HEK293T (cell line): ENCODE measurements at places on chromosomes 2 and 18.

GRCh38 chr2:84768840-84769239 lies 112.0 kb downstream of the TRABD2A start:
- no peak for DNase-seq

DNA sequence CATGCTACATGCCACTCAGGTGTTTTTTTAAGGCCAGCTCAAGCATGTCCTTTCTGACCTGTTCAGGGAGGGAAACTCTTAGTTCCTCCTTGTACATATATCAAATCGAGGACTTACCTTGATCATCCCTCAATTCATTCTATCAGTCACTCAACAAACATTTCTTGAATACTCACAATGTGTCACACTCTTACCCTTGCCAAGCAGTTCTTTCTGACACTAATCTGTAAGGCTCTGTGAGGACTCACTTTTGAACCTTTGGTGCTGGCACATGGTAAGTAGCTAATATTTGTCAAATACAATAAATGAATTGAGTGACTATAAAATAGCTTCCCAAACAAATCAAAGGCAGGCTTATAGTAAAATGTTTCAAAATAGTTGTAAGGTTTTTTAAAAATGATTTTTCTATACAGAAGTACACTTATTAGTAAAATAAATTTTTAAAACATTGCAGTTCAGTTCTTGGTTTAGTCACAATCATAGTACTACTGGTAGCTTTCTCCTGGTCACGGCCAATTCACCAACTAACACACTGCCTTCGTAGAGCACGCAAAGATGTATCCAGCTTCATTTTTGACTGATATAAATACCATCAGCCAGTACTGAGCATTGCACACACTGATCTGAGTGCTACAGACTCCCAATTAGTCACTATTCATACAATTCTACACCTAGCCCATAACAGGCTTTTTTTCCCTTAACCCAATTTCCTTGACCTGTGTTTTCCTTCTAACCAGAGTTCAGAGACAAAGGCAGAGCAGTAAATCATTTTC lies 50.9 kb downstream of the ZEB2 start:
- no peak for DNase-seq

- DNase-seq: peak; percentile 61
Observed at GRCh38 chr2:31008561-31009114, 129.6 kb downstream of the GALNT14 start.

- no peak for DNase-seq
Observed at GRCh38 chr2:237412988-237413776, 782 bp downstream of the COL6A3 start.

DNA sequence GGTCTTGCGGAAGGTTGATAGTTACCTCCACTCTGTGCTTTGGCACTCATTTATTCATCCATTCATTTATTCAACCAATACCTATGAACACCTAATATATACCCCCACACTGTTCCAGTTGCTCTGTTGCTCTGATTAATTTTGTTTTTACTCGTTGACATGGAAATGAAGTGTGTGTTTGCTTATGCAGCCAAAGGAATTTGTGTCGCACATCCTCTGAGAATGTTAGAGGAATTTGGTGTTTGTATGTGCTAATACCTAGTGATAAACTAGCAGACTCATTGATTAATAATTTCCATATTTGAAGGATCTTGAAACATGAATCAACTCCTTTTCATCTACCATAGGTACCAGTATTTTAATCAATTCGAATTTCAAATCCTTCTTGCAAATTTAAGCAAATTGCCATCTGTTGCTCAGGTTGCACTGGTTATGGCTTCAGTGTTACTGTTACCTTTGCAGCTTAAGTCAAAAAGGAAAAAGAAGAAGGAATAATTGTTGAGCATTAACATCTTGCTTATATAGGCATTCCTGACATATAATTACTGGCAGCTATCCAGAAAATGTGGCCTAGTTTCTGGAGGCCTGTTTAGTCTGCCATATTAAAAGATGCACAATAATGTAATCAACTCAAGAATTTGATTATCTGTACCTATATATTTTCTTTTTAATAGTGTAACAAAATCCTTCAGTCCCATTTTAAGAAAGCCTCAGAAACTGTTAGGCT lies 25.7 kb upstream of the CRIM1 start:
- no peak for DNase-seq

DNA sequence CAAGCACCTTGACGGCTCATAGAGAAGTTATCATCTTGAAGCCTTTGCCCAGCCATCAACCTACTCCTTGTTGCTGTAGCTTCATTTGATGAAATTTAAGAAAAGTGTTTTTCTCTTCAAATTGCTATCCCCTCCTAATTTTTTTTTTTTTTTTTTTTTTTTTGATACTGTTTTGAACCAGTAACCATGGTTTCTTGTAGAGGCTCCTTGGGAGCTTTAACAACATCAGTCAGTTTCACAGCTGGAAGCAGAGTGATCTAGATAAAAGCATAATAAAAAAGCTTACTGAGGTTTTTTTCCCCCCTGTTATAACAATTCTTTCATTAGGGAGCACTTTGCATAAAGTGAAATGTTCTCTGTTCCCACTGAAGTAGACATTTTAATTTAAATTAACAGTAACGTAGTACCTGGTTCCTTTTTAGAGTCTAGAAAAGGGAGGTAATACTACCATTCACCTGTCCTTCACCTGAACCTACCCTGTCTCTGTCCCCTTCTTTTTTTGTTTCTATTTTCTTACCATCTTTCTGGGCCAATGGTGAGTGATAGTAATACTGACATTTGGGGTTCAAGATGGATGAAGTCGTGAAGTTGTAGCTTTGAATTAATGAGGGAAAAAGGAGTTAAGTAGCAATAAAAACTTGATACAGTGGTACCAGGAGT lies 101.5 kb downstream of the NCOA1 start:
- DNase-seq: peak; percentile 34
